Cortex of kidney (tissue), 1 donor: ENCODE measurements at places on chromosomes 13 and 19.

DNA sequence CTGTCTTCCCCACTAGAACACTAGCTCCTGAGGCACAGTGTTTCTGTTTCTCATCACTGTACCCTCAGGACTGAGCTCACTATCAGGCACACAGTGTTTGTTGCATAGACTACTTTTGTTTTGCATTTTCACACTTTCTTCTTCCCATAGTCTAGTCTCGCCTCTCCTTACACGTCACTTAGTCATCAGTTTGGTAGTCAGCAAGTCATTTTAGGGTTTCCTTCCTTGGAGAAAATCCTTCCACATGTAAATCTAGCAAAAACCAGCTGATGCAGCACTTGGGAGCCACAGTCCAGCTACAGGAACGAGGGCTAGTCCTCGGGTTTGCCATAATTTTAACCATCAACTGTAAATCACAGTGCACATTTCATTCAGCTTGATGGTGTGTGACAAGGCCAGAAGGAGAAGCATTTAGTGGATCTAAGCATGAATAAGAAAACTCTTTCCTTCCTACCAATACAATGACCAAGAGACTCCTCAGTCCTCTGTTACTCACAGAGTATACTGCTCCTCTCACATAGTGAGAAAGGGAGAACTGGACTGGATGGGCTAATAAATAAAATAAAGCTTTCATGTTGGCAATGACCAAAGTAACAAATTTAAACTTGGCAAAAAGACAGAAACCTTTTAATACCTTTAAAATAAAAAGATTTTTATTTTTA, 221.0 kb downstream of the KLF12 start:
- DNase-seq, result no peak

GRCh38 chr19:43618921-43619261, 538 bp downstream of the ZNF428 start:
- no peak for DNase-seq

DNA sequence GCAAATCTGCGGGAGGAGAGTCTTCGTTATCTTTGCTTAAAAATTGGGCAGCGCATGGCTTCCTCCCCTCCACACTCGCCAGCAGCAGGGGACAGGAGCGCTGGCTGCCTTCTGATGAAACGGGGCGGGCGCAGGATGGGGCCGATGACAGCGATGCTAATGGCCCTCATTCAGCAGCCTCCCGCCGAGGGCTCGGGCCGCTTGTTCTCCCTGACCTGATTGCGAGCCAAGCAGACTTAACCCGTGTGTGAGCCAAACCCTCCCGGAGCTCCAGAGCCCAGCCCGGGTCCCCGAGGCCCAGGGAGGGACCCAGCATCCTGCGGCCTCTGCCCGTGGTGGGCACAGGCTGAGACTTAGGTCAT, 90.3 kb downstream of the KDM4B start:
- no peak for DNase-seq

DNA sequence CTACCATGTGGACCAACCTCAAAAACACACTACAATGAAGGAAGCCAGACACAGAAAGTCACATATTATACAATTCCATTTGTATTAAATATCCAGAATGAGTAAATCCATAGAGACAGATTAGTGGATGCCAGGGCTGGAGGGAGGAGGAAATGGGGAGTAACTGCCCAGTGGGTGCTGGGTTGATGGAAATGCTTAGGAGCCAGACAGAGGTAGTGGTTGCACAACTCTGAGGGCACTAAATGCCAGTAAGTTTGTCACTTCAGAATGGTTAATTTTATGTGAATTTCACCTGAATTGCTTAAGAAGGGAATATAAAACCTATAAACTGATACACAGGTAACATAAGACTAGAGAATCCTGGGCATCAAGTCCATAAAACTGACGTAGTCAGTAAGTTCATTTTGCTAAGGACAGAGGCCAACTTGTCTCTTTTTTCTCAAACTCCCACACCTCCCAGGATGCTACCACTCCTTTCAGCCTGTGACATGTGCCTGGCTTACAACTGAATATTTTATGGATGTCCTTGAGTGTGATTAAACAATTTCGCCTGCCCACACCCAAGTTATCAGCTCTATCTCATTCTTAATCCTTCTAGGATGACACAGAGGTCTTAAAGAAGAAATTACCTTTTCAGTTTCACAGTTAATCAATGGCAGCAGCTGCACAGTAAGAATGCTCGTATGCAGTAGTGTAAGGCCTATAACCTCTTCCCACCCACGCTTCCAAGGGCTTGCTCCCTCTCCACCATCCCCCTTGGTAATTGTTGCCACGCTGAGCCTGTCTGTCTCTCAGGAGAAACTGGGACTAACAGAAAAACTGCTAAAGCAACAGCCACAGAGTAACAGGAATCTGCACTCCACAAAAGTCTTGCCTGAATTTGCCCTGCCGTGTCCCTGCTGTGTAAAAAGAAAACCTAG, 5.9 kb upstream of the MLNR start:
- no peak for DNase-seq

- no peak for DNase-seq
Observed at GRCh38 chr19:51131780-51132680, 7.3 kb downstream of the SIGLEC9 start.

- no peak for DNase-seq
Observed at GRCh38 chr13:114100446-114101357, 31.7 kb downstream of the RASA3 start.
